Posterior cingulate gyrus (tissue), 11 donors: ENCODE measurements at places on chromosomes 2 and 18.

DNA sequence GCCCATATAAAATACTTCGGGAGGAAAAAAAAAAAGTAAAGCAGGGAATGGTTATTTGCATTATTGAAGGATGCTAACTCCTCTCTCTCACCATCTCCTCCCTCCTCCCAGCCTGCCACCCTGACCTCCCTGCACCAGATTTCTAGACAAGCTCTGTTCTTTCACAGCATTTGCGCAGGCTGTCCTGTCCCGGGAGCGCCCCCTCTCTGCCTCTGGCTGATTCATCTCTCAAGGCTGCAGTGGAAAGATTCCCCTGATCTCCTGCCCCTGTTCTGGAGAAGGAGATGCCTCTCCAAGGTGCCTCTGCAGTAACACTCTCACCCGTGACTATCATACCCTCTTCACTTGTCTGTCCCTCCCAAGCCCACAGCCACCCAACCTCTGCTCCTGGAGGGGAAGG is 38.5 kb downstream of the COL4A4 start:
- DNase-seq: no peak

- peak; percentile 6 for DNase-seq
These were observed 18.9 kb downstream of the GPR35 start for GRCh38 chr2:240644171-240644651.

- no peak for DNase-seq
These were observed 6.5 kb downstream of the IL1B start for GRCh38 chr2:112829961-112830681.

DNA sequence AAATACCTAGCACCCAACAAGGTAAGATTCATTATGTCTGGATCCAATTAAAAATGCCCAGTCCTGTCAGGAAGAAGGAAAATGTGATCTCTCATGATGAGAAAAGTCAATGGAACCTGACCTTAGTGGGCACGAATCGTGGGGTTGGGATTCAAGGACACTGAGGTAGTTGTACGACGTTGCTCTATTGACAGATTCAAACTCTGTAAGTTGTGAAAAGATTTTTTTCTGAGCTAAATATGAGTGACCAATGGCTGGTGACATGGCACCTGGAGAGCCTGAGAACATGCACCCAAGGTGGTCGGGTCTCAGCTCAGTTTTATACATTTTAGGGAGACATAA is 148.2 kb downstream of the NDUFA10 start:
- no peak for DNase-seq

DNA sequence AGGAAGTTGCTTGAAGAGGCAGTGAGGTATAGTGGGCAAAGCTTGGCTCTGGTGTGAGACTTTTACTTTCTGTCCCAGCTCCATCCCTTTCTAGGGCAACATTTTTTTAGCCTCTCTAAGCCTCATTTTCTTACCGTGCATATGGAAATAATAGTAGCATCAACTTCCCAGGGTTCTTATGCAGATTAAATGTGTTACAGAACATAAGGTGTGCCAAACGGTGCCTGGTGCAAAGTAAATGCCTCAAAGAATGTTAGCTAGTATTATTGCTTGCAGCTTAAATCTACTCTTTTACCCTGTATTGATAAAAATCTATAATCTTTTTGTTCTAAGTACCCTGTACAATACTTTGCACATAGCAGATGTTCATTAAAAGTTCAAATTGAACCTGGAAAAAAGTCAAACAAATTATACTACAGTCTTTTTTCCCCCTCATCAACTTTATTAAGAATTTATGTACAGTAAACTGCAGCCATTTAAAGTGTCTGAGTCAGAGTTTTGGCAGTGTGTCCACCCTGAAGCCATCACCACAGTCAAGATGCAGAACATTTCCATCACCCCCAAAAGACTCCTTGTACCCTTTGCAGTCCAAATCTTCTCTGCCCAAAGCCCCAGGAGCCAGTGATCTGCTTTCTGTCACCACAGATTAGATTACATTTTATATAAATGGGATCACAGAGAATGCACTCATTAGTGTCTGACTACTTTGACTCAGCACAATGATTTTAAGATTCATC is 10.6 kb downstream of the MAPRE2 start:
- DNase-seq: no peak

- peak; percentile 92 for DNase-seq
These were observed 45.0 kb downstream of the MBP start for GRCh38 chr18:77087393-77088141.

DNA sequence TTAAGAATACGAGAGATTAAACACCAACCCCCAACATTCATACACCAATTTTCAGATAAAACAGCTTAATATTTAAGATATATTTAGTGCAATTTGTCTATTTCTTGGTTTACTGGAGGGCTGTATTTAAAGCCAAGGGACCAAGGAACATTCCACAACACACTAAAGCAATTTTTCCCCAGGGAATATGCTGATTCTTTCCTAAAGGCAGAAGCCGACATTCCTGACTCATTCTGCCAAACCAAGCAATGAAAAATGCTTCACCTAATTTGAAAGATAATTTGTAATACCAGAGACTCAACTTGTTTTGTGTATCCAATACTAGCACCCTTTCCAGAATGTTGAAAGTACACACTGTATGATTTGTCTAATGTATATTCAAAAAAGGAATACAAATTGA is 1267.6 kb upstream of the PIK3C3 start:
- DNase-seq: no peak

GRCh38 chr2:239139101-239139500 is 261.7 kb downstream of the HDAC4 start:
- DNase-seq: no peak

DNA sequence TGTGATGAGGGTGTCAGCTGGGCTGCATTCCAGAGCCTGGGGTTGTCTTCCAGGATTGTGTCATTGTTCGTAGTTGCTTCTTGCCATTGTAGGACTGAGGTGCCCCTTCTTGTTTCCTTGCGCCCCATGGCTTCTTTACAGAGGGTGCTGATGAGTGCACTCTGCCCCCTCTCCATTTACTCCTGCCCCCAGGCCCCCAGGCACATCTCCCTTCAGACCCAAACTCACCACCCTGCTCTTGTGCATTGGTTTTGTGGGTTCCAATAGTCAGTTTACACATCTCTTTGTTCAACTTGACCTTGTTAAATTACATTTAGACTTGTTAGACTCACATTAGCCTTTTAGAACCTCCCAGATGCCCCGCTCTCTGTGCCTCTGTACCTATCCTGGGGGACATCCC is 33.1 kb downstream of the HJURP start:
- no peak for DNase-seq

- no peak for DNase-seq
These were observed 165.3 kb downstream of the RNF152 start for GRCh38 chr18:61727241-61728193.

DNA sequence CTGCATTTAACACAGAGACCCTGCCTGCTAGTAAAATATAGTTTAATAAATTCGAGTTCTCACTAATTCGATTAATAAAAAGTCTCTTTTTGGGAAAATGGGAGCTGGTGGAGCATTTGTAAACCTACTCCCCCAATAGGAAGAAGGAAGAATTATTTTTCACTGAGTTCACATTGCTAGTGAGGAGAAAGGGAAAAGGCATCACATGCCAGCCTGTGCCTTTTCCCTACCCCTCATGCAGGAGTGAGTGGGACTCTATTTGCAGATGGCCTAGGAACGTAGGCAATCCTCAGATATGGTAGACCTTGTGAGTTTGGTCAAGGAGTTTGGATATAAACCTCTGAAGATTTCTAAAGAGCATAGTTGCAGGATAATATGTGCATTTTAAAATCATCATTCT is 218.4 kb upstream of the TRIB2 start:
- DNase-seq: no peak

GRCh38 chr2:30147196-30147714 is 448 bp downstream of the YPEL5 start:
- DNase-seq: no peak

DNA sequence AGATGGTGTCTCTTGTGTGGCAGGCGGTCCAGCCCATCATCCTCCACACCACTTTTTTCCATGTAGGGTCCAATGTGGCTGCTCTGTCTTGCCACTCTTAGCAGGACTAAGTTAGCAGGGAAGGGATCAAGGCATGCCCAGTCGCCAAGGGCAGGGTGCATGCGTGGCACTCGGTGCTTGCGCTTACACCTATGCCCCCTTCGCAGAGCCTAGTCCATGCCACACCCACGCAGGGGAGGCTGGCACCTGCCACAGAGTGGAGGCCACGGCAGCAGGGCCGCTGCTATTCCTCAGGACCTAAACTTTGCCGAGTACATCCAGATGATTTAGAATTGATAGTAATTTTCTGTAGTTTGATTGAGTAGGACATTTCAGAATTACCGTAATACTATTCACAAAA is 59.5 kb downstream of the RALBP1 start:
- DNase-seq: no peak

DNA sequence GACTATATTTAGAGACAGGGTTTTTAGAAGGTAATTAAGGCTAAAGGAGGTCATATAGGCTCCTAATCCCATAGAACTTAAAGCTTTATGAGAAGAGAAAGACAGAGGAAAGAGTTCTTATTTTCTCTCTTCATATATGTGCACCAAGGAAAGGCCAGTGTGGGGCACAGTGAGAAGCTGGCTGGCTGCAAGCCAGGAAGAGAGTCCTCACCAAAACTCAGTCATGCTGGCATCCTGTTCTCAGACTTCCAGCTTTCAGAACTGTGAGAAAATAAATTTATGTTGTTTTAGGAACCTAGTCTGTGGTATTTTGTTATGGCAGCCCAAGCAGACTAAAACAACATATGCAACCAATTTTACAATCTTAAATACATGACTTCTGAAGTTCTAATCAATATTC is 31.5 kb upstream of the ATIC start:
- no peak for DNase-seq

- no peak for DNase-seq
These were observed 555.2 kb downstream of the CNTNAP5 start for GRCh38 chr2:124580263-124580662.

- DNase-seq: no peak
These were observed 89.4 kb upstream of the TAF1B start for GRCh38 chr2:9753665-9754531.

- no peak for DNase-seq
These were observed 67.1 kb downstream of the CERKL start for GRCh38 chr2:181589779-181590178.

DNA sequence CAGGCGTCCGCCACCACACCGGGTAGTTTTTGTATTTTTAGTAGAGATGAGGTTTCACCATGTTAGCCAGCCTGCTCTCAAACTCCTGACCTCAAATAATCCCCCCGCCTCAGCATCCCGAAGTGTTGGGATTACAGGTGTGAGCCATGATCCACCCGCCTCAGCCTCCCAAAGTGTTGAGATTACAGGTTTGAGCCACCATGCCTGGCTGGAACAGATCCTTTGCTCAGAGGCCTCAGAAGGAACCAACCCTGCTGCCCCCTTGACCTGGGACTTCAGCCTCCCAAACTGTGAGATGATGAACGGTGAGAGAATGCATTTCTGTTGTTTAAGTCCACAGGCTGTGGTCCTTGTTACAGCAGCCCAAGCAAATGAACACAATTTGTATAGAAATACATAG is 67.0 kb downstream of the NCAPH start:
- no peak for DNase-seq

DNA sequence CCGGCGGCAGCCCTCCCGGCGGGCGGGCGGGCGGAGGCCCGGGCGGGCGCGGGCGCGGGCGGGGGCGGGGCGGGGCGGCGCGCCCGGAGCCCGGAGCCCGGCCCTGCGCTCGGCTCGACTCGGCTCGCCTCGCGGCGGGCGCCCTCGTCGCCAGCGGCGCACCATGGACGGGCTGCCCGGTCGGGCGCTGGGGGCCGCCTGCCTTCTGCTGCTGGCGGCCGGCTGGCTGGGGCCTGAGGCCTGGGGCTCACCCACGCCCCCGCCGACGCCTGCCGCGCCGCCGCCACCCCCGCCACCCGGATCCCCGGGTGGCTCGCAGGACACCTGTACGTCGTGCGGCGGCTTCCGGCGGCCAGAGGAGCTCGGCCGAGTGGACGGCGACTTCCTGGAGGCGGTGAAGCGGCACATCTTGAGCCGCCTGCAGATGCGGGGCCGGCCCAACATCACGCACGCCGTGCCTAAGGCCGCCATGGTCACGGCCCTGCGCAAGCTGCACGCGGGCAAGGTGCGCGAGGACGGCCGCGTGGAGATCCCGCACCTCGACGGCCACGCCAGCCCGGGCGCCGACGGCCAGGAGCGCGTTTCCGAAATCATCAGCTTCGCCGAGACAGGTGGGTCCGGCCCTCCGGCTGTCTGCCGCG is at the start of gene INHBB:
INHBB (plus strand) TSS at position 111 of the 641 bp plus-strand sequence; CDS start at position 164, 53 bp downstream.
- no peak for DNase-seq
